Subcutaneous preadipocyte (primary cell): ENCODE measurements at places on chromosomes 13 and 19. TPM values are rescaled to one million over a fixed set of nuclear protein-coding genes. Genes with fewer than 3 reads are reported as not detected.

Gene CLIP3
- 5.5 and 6.2 TPM in 2 replicates for total RNA-seq

Gene ZNF611
- 8.1 and 11.3 TPM in 2 replicates for total RNA-seq

Gene ZNF480
- total RNA-seq, result 7.0 and 7.8 TPM in 2 replicates

Gene ZNF570
- 4.7 and 4.8 TPM in 2 replicates for total RNA-seq
